Heart right ventricle (tissue), 16 donors: ENCODE measurements at places on chromosomes 2 and 18.

GRCh38 chr2:95040426-95040825 is 14.9 kb downstream of the MAL start:
- no peak for DNase-seq

GRCh38 chr2:45567974-45568789 is 42.9 kb downstream of the SRBD1 start:
- DNase-seq = no peak

DNA sequence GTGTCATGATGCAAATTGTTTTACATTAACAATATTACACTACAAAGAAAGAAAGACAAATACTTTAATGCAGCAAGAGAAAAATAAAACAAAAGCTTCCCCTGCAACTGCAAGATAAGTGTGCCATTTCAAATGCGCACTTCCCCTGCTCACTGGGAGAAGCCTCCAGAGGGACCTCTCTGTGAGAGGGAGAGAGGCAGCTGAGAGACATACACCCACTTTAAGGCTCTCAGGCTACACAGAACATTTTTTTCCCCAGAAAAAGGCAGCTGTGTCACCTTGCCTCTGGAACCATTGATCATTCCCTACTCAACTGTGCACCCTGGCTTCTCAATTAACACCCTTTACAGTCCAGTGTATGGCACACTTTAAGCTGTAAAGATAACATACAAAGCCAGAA is 75.2 kb downstream of the DPP4 start:
- no peak for DNase-seq

- no peak for DNase-seq
These were observed 131.3 kb upstream of the TWIST2 start for GRCh38 chr2:238716585-238716984.

GRCh38 chr2:129849559-129850160 is 129.8 kb upstream of the RAB6C start:
- DNase-seq = no peak

DNA sequence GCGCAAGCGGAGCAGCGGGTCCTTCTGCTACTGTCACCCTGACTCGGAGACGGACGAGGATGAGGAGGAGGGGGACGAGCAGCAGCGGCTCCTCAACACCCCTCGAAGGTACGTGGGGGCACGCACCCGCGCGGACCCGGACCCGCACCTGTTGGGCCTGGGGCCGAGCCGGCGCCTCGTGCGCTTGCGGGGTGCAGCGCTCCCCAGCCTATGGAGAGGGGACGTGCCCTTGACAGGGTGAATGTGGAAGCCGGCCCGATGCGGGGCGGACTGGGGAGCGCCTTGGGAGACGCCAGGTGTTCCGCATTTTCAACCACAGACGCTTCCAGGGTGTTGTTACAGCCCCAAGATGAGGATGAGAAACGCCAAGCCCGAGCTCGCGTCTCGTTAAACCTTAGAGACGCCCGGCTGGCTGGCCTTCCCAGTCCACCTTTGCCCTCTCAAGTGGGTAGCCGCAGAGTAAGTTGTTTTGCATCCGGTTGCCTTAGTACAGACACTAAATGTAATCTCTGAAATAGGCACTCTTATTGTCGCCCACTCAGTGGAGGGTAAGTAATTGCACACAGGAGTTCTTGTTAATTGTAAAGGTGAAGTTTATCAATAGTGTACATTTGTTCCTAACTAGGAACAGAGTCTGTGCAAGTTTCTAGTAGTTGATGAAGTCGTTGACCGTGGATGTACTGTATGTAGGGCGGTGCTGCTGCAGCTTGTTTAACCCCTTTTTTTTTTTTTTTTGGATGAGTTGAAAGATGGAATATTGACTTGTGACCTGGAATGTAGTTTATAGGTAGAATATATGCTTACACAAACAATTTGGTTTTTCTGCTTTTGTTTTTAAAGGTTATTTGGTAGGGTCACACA is 815 bp downstream of the GMCL1 start:
- no peak for DNase-seq

GRCh38 chr2:128589681-128590080 is 271.0 kb upstream of the HS6ST1 start:
- no peak for DNase-seq

DNA sequence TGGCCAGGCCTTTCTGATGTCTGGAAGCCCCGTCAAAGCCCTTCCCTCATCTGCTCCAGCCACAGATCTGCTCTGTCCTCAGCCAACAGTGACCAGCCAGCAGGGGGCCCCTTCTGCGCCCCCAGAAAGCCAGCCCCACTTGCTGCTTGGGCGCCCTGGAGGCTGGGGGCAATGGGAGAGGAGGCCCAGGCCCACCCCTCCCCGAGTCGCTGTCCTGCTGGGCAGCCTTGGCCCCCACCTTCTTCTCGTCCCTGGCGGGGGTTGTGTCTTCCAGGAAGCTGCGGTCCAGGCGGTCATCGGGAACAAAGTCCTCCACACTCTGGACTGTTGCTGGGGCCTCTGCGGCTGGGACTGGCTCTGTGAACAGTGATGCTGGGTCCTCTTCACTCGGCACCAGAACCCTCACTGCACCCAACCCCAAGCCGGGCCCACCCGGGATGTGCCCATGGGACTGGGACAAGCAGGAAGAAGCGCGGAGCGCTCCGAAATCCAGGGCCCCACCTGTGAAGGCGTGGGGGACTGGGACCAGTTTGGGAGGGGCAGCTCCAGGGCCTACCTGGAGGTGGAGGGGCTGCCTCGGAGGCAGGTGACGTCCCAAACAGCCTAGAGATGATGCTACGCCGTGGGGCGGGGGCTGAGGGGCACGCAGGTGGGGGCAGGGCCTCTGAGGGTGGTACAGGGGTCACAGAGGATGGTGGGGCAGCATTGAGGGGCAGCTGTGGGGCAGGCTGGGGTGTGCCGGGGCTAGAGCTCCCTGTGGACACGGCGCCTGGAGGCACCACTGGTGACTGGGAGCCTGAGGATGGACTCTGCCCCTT is 257.6 kb downstream of the ANKRD30B start:
- no peak for DNase-seq

DNA sequence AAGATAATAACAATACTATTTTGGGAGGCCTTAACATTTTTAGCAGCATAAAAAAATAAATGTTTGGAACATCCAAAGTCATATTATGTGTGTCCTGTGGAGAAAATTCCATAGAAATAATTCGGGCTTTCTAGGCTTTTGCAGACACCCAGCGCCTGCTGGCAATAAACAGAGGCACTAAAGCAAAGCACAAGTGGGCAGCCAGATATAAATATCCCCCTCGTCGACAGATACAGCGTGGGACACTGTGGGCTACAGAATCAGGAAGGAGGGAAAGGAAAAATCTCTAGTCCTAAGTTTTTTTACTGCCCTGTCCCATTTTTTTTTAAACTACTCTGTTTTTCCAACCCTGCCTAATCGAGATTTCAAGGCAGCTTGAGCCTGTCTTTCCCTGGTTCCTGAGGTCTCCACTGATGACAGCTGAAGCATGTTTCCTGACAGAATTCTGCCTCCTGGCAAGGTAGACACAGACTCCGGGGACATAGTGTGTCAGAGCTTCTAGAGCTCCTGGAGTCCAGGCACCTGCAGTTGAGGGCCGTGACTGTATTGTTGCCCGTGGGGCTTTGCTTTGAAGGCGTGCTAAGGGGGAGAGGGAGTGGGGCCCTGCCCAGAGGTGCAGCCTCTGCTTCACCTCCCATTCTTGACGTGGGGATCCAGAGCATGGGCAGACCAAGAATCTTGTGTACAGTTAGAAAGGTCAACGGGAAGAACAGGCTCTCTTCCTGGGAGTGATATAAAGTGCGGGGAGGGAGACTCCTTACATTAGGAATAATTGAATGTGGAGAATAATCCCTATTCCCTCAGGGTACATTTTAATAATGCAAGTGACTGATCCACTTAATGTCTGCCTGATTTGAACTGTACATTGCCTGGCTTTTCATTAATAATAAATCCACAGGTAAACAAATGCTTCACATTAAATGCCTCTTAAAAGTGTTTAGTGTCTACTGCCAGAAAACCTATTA is 232.3 kb downstream of the DCC start:
- DNase-seq = no peak

- no peak for DNase-seq
These were observed 10.7 kb upstream of the WDSUB1 start for GRCh38 chr2:159297042-159297707.

DNA sequence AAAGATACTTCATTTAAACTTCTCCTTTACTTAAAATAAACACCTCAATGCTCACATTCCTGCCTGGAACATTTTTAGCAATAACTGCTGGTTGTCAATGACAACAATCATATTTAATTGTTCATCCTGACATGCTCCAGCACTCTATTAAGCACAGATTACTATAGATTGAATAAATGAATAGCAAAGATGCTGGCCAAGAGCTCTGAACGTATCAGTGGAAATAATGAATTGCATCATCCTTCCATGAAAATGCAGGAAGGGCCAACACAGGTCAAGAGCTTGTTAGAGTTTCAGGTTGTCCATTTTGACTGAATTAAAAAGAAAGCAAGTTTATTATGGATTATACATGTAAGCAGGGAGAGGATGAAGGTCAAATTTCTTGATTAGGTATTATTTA is 994.0 kb downstream of the TSN start:
- DNase-seq = no peak

DNA sequence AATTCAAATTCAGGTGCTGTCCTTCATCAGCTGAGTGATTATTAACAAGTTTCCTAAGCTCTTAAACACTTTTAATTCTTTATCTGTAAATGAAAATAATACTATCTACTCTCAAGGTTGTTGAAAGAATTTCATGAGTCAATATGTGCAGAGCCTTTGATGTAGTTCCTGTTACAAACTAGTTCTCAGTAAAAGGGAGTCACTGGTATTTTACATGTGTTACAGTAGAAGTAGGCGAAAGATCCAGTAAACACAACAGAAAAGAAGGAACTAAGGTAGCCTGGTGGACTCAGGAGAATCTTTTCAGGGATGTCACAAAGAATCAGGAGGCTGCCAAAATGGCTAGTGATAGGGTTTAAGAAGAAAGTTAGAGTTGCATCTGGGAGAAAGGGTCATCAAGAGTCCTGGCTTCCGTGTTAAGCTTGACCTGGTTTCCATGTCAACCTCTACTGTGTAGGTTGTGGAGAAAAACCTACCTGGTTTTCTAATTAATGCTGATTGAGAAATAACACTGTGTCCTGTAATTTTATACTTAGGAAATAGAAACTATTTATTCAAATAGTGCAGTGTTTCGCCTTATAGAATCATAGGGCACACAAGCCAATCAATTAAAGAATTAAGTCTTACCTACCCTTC is 58.3 kb upstream of the TRIB2 start:
- DNase-seq = no peak

DNA sequence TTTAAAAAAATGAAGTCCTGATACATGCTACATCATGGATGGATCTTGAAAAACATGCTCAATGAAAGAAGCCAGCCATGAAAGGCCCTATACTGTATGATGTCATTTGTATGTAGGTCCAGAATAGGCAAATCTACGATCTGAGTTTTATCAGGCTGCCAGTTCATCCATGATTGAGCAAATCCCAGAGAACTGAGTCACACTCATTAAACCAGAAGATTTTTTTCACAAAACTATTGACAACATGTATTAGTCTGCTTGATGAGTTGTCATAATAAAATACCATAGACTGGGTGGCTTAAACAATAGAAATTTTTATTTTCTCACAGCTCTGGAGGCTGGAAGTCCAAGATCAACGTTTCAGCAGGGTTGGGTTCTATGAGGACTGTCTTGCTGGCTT is 130.7 kb downstream of the MREG start:
- DNase-seq = no peak
